Mucosa of descending colon (tissue), 3 donors: ENCODE measurements at places on chromosomes 6 and 20.

DNA sequence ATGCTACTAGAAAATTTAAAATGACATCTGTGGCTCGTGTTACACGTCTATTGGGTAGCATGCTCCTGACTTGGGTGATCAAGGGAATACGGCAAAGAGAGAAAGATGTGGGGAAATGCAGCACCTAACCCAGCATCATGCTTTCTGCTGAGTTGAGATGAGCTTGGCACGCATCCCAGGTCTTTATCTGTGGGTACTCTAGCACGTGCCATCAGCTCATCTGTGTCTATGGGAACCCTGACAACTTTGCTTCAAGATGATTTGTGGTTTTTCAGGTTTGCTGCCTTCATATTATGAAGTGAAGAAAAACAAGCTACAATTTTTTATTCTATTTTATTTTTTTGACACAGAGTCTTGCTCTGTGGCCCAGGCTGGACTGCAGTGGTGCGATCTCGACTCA lies 21.0 kb downstream of the RNASET2 start:
- no peak for DNase-seq

DNA sequence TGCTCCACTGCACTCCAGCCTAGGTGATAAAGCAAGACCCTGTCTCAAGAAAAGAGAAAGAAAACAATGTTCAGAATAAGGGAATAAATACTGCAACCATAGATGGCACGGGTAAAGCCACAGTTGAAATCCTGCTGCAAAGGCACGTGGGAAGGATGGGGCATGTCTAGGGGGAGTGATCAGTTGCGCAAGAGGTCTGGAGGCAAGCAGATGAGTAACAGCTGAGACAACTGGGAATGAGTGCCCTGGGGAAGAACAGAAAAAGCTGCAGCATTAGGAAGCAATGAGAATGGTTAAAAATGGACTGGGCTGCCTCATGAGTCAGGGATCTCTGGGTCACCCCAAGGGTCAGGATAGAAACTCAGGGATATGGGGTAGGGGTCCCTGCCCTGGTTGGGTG lies 96.3 kb downstream of the GMPR start:
- peak; percentile 57 for DNase-seq

- no peak for DNase-seq
These were observed 12.4 kb downstream of the B4GALT5 start for GRCh38 chr20:49701241-49701790.

- DNase-seq = no peak
These were observed 114.4 kb upstream of the BCLAF1 start for GRCh38 chr6:136404007-136404406.

GRCh38 chr6:151671195-151671594 lies 136.3 kb upstream of the ESR1 start:
- DNase-seq = no peak

DNA sequence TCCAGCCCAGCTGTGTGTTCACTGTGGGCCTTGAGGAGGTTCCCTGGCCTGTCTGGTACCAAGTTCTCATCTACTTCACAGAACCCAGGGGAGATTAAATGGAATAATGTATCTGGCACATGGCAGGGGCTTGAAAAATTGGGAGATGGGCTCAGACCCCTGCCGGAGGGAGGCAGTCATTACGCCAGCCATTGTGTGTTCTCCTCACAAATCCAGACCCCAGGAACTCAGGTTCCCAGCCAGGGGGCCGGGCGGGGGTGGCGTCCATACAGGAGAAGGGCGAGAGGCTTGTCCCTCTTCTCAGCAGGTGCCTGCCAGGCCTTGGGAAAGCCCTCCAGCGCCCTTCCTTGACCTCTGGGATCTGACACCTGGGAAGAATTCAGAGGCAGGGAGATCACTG lies 8.1 kb downstream of the NOL4L start:
- DNase-seq = no peak

GRCh38 chr20:32635764-32636163 lies 38.0 kb downstream of the C20orf203 start:
- DNase-seq = no peak

DNA sequence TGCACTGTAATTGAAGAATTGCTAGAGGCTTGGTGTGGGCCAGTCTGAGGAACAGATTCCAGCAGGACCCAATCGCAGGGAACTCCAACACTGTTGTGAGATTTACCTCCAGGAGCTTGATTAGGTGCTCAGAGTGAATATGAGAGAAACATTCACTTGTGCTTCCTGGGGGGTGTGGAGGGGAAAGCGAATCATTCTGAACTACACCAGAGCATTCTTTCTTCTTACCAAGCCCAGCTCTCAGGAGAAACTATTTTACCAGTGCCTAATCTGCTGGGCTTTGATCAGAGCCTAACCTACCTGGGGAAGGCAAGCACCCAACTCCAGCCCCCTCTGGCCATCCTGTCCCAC lies 7.4 kb upstream of the SIRPB1 start:
- no peak for DNase-seq

- DNase-seq = no peak
These were observed 79.0 kb downstream of the ADTRP start for GRCh38 chr6:11699576-11699975.

DNA sequence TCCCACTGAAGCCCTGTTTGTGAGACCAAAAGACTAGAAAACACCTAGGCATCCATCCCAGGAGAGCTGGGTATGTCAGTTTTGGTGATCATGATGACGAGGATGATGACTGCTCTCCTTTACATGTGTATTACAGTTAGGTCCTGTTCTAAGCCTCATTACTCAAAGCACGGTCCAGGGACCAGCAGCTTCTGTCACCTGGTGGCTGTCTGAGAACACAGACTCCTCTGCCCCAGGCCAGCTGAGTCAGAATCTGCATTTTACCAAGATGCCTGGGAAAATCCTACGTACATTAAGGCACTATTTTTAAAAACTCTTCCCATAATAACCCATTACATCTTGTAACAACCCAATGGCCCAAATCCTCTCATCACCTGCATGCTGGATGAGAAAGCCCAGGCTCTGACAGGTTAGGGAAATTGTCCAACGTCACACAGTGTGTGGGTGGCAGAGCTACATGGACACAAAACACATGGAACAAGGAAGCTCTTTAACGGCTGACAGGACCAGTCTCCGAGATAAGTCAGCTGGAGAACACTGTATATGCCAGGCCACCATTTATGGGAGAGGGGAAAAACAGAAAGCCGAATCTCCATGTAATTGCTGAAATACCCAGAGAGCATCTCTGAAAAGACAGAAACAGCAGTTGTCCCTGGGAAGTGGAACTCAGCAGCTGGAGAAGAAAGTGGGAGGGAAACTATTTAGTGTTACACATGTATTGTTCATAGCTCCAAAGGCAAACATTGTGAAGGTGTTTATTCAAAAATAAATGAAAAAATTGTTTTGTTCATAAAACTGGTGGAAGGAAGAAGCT lies 65.4 kb downstream of the BMP7 start:
- no peak for DNase-seq

DNA sequence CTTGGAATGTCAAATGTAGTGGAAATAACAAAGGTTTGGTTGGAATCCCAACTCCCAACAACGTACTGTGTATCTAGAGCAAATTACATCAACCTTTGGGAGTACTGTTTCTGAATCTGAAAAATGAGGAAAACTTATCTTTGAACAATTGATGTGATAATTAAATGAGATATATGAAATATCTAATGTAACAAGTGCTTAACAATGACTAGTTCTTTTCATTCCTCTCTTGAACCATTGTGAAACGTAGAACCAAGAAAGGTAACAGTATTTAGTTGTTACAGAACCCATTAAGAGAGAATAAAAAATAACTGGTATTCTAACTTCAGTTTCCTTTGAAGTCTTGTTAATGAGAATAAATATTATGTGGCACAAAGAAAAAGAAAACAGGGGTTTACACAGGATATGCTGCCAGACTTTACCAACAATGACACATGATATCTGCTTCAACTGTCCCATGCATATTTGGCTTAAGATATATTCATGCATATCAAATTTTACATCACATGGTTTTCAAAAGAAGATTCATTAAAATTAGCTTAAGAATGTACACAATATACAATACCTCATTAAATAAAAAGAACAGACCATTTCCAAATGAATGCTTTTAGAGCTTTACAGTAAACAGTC lies 111.8 kb downstream of the ATG5 start:
- no peak for DNase-seq

- DNase-seq = no peak
These were observed 1.5 kb upstream of the COL9A3 start for GRCh38 chr20:62815066-62815991.

DNA sequence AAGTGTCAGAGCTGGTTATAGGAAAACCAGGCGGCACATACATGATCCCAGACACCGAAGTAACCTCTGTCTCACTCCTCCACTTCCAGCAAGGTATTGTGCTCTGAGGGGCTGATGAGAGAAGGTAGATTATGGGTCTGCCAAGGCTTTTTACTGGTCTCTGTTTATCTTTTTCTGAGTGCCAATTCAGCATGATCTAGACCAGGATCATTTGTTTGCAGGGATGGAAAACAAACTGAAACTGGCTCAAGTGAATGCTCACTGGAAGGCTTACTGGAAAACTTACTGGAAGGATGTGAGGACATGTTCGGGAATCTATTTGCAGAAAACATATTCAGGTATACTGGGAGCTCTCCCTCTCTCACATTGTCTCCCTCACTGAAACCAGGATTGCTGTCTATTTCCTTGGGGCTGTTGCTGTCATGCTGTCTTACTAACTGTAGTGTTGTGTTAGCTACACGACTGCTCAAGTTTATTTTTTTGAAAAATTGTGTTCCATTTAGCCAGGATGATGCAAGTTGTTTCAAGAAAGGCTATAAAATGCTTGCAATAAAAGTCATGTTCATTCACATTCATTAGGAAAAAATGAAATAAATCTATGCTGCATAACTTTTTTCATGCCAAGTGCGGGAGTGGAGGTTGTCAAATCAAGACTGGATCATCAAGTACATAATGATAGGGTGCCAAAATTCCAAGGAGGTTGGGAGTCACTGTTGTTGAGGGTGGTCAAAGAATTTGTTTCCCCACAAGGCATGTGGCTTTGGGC lies 37.0 kb downstream of the KLHL31 start:
- no peak for DNase-seq

- DNase-seq = peak; percentile 81
These were observed 604 bp upstream of the RAB5IF start for GRCh38 chr20:36604952-36605398.

- no peak for DNase-seq
These were observed 281.6 kb downstream of the PLCB1 start for GRCh38 chr20:8413691-8414090.

DNA sequence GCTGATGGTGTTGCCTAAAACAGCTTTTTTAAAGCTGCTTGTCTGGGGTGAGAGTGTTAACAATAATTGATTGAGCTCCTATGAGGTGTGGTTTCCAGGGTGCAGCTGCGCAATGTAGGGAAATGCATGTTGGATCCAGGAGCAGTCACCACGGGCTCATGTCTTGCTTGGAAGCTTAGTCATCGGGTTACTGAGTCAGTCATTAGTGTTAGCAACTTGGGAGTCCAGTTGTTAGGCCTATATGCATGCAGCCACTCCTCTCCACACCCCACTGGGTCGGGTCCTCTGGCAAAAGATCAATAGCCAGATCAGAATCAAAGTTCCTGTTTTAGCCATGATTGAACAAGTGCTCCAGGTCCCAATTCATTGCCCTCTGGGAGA lies 271.7 kb upstream of the CHD6 start:
- DNase-seq = no peak

- no peak for DNase-seq
These were observed 164.4 kb downstream of the SIM1 start for GRCh38 chr6:100300221-100300736.

DNA sequence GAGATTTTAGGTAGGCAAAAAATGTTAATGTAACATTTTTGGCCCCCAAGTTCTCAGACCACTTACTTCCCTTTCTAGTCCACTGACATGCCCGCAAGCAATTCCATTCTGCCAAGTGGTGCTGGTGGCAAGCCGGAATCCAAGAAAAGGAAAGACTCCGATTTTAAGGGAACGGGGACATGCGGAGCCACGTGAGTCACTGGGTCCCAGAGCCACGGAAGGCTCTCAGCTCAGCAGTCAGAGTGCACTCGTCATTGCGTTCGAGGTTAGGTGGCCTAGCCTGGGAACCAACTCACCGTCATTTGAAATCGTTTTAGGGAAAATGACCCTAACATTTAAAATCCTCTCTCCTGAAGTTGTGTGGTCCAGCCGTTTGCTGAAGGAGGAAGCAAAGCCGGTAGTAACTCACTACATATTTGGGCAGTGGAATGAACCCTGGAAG lies 711 bp upstream of the SIRT5 start:
- peak; percentile 63 for DNase-seq

- DNase-seq = no peak
These were observed 51.2 kb downstream of the ISM1 start for GRCh38 chr20:13271977-13272975.

GRCh38 chr20:25230166-25230831 lies 17.6 kb upstream of the PYGB start:
- DNase-seq = no peak

- DNase-seq = no peak
These were observed 18.2 kb upstream of the ZNF831 start for GRCh38 chr20:59145247-59145923.

- DNase-seq = no peak
These were observed 158.6 kb upstream of the RIMS1 start for GRCh38 chr6:71727632-71728294.

DNA sequence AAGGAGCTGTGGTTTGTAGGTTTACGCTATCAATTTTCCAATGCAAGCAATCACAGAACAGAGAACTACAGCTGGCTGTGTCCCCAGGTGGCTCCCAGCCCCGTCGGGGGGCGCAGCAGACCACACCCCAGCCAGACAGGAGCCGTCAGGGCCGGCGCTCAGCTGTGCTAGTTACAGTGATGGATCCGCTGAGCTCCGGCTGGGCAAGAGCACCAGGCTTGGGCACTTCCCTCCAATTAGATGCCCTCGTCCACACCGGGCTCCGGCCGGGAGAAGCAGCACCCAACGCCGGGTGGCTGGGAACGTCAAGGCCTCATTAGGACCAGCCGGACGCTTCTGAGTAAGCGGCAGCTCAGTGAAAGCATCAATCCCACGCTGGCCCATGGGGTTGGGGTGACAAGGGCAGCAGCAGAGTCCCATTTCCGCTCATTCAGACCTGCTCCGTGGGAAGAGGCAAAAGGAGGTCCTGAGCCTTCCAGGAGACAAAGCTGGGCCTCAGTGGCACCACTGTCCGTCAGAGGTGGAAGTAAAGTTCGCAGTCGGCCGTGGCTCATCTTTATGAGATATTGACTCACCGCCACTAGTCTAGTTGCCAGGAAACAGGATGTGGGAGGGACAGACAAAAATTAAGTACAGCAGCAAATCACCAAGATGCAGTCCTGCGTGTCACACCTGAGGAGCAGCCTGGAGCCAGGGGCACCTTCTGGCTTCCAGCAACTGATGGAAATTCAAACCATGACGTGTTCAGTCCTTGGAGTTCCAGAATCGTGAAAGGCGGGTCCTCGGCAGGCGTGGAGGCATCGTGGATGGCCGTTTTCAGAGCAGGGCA lies 164.1 kb downstream of the TAF4 start:
- DNase-seq = peak; percentile 42

DNA sequence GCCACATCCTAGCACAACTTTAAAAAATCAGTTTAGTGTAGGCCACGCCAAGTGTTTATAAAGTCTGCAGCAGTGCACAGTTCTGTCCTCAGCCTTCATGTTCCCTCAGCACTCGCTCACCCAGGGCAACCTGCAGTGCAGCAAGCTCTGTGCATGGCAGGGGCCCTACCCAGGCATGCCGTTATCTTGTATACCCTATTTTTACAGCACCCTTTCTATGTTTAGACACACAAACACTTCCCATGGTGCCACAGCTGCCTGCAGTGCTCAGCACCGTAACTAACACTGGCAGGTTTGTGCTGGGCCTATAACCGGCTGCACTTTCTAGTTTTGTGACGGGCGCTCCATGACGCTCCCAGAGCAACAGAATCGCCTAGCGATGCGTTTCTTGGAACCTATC lies 43.8 kb downstream of the ZBTB46 start:
- DNase-seq = no peak
